Head of caudate nucleus (tissue), 42 donors: ENCODE measurements at places on chromosomes 7 and 10.

GRCh38 chr10:72037266-72037665 lies 51.1 kb downstream of the SPOCK2 start:
- no peak for DNase-seq

- DNase-seq: no peak
Observed at GRCh38 chr10:26715137-26715487, 17.6 kb downstream of the PDSS1 start.

DNA sequence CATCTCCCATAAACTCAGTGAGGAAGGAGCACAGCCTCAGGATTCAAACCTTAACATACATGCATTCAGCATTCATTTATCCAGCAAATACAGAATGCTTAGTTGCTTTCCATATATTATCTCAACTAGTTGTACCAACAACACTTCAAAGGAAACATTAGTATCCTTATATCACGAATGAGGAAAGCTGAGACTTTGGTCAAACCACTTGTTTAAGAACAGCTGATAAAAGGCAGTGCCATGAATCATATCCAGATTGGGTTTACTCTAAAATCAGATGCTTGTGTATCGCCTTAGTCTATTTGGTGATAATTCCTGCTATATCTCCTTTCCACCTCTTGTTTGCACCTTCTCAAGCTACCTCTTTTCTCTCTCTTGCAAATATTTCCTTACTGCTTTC lies 1.9 kb upstream of the CPED1 start:
- DNase-seq: no peak

DNA sequence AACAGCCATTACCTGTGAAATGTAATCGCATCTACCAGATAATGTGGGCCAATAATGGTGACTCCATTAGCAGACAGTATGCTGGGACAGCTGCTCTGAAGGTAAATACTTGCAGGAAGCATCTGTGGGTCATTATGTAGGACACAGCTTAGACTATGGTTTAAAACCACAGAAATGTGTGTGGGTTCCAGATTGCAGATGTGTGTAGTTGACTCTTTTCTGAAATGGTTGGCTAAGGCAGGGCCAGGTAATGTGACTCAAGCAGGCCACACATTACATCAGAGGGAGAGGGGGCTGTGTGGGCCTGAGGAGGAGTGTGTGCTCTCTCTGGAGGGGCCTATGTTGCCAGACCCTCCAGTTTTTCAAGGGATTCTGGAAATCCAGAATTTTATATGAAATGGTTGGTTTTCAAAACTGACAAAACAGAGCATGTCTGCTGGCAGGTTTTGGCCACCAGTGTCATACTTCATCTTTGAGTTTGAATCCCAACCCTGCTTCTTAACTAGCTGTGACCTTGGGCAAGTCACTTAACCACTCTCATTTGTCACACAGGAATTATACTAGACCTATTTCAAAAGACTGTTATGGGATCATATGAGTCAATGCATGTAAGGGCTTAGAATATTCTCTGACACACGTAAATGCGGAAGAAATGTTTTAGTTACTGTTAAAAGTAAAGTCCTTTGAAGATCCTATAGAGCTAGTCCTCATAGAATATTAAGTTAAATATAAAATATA lies 64.5 kb downstream of the MCMBP start:
- DNase-seq: no peak

DNA sequence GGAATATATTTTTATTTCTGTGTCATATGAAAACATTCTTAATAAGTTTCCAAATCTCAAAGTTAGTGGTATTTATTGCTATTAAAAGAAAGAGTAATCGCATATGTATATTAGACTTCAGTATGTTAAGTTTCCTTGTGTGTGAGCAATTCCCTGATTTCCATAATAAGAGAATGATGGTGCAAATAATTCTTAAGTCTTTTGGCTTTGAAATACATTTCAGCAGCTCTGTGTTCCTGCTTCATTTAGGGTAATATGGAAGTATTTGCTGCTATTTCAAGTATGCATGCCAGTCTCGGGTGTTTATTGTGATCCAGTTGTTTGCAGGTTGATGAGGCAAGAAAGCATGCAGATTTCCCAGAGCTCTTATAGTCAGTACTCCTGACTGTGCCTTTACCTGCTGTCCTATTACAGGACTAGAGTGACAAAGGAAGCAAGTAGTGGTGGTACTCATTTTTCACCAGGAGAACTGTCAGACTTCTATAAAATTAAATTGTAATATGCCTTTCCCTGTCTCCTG lies 43.7 kb downstream of the FGFBP3 start:
- no peak for DNase-seq

GRCh38 chr7:24979863-24980533 lies at the start of gene OSBPL3:
Gene OSBPL3 (minus strand): TSS chr7:24980178. CDS start chr7:24892472, 87,706 bp downstream.
- peak; percentile 96 for DNase-seq

- no peak for DNase-seq
Observed at GRCh38 chr7:137967143-137968018, 34.5 kb downstream of the CREB3L2 start.

DNA sequence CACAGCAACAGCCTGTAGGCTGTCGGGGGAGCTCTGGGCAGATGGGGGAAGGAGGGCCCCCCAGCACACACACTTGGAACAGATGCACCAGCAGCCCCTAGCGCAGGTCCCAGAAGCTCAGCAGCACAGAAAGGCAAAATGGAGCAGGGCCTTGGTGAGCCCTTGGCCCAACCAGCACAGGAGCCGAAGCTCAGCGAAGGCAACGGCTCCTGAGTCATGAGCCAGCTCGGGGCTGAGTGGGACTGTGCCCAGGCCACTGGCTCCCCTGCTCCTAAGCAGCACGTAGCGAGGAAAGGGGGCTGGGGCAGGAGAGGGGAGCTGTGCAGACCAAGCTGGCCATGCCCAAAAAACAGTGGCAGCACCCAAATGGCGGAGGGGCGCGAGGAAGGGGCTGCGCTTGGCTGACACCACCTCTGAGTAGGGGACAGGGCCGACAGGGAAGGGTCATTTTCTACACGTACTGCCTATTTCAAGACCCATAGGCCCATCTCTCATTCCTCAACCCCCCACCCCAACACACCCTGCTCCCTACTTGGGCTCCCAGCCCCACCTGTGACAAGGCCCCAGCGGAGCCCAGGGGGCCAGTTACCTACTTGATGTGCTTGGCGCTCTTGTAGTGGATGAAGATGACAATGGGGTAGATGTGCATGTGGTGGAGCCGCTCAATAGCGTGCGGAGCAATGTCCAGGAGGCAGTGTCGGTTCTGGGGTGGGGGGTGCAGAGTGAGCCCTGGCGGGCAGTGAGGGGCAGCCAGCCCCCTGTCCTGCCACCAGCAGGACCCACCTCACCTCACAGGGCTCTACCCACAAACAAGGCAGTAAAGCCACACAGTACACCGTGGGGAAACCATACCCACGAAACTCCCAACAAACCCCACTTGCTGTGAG lies 132.1 kb downstream of the DLG5 start:
- DNase-seq: no peak

DNA sequence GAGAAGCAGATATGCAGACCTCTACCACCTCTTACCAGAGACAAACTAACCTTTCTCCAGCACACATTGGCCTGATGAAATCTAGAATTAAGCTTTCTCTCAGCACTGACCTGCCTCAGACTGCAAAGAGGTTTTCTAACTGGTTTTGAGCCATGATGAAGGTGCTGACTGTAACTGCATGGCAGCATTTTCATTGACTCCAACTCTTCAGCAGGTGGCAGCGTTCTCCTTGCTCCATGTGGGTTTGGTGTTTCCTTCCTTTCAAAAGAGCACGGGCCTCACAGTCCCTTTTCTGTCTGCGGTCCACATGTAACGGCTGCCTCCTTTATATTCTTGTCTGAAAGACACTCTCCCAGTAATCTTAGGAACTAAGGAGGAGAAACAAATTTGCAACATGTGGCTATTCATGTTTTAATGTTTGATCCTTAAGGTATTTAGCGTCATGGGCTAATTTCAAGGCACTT lies 12.6 kb downstream of the KLLN start:
- peak; percentile 58 for DNase-seq

DNA sequence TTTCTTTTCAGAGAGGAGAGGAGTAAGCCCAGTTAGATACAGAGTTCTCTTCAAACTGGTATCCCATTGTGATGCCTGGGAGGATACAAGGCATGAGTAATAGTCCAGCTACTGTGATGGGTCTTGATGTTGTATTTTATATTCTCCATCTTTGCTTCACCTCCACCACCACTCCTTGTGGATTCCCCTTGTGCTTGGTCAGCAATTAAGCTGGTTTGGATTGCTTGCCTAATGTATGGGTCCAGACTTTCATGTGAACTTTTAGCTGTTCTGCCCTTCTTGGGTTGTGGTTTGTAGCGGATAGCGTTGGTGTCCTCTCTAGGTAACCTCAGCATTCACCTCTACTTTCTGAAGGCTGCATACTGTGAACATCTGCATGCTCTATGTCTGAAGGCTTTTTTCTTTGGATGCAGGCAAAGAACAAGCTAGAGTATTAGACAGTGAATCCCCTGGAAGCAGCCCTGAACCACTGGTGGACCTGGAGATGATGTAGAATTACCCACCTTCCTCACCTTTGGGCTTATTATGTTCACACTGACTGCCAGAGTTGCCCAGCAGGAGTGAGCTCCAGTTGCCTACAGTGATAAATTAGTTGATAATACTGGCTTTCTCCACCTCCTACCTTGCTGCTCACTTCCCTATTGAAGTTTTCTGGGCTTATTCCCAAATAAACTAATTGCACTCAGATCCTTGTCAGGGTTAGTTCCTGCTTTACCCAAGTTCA lies 126.5 kb upstream of the MTPN start:
- DNase-seq: no peak

- no peak for DNase-seq
Observed at GRCh38 chr7:117530390-117530789, 50.6 kb downstream of the CFTR start.

- DNase-seq: no peak
Observed at GRCh38 chr10:62852961-62853702, 37.0 kb upstream of the EGR2 start.

GRCh38 chr7:138563808-138564207 lies 103.7 kb downstream of the TRIM24 start:
- DNase-seq: no peak

DNA sequence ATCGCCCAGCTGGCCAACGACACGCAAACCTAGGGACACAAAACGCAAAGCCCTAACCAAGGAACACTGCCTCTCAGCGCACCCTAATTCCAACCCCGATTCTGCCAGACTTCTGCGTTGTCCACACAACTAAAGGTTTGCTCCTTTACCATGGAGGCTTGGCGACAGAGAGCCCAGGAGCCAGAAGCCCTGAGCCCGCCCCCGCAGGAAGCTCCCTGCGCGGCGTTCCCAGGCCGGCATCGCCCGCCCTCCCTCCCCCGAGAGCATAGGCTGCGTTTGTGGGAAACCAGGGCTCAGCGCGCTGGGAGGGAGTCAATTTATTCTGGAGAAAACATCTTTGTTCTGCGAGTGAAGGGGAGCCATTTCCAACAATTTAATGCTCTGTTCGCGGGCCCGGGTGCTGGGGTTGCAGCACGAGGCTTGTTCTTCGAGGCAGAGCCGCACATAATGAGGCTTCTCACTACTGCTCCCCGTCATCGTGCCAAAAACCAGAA lies 103.9 kb downstream of the GRID1 start:
- peak; percentile 89 for DNase-seq

DNA sequence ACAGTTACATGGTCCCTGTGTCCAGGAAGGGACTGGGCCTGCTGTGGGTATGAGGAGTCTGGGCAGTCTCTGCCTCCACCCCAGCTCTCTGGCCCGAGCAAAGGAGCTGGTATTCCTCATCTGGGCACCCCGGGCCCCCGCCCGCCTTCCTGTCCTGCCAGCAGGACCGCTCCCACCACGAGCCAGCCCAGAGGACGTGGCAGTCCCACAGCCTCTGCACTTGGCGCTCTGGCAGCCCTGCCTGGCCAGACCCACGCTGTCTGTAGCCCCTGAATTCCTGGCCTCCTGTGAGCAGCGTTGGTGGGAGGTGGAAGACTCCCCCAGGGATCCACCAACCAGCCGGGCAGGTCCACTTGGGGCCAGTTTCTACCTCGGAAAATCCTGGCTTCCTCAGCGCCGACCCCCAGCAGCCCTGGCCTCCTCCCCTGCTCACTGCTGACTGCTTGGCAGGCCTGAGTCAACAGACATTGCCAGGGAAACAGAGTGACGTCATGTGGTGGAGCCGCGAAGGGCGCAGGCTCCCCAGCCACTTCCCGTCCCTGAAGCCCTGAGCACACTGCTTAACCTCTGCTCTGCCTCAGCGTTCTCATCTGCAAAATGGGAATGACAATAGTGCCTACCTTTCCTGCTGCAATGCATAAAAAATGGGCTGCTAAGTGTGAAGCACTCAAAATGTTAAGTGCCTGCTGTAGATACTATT lies 21.6 kb upstream of the LIMK1 start:
- DNase-seq: peak; percentile 85

- DNase-seq: no peak
Observed at GRCh38 chr10:76106611-76107010, 675.2 kb downstream of the LRMDA start.

GRCh38 chr7:80908360-80908797 lies 10.5 kb downstream of the SEMA3C start:
- DNase-seq: no peak

DNA sequence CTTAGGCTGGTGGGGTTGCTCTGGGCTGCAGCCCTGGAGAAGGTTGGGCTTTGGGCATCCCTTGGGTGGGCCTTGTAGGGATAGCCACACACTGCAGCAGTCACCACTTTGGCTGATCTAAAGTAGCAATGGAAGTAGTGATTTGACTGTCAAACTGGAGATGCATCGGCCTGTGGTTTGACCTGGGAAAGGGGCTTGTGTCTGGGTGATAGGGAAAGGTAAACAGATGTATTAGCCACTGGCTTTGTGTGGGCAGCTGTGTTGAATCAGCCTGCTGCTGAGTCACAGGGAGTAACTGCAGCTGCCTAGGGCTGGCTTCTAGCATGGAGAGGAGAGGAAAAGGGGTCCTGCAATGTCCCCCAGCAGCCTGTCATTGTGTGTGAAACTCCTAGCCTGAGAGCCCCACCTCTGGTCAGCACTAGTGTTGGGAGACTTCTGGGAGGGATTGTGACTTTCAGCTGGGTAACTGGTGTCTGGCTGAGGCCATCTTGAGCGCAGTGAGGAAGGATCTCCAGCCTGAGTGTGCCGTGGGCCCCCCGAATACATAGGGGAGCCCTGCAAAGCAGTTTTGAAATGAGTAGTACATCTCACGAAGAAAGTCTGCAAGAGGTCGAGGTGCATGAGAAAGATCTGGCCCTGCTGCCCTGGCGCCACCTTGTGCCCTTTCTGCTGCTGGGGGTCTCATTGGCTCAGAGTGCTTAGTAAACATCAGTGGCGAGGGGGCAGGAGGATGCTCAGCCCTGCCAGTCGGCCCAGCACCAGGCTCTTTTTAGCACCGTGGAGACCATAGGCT lies 117.3 kb downstream of the FANK1 start:
- no peak for DNase-seq

DNA sequence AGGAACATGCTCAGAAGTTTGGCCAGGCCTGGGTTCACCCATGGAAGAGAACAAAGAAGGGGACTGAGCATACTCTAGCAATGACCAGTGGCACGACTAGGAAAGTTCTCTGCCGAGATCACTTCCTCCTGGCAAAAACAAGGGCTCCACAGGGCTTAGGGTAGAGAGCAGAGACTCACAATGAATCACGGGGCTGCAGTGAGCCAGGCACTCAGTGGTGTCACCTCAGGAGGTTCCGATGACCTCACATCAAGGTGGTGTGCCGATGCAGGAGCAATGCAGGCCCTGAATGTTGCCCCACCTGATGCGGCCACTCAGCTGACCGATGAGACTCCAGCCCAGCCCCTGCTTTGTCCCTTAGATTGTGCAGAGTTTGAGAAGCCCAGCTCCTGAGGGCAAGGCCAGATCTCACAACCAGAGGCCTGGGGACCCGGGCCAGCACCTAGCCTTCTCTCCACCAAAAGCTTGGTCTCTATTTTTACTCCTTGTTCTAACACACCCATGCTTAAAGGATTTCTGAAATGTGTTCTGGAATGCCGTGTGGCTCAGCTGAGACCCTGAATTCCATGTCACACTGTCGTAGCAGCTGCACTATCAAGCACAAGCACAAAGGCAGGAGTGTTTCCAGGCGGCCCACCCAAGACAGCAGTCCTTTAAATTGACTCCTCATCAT lies 60.9 kb downstream of the COBL start:
- no peak for DNase-seq
